ENCODE measurements at places on chromosomes 3 and 15. TPM values are rescaled to one million over a fixed set of nuclear protein-coding genes. Genes with fewer than 3 reads are reported as not detected.

Gene UBAP1L
- 2.0 TPM for total RNA-seq

Gene GHSR
- total RNA-seq: 0.82 TPM

Gene SERPINI2
- 0.41 TPM for total RNA-seq

Gene KNG1
- not detected for total RNA-seq

Gene PRSS50
- not detected for total RNA-seq

All from frontal cortex (tissue), 4 donors.